ENCODE measurements at places on chromosomes 7 and 10.

- no peak for DNase-seq
Observed at GRCh38 chr7:156222151-156222550, 409.9 kb upstream of the SHH start.

DNA sequence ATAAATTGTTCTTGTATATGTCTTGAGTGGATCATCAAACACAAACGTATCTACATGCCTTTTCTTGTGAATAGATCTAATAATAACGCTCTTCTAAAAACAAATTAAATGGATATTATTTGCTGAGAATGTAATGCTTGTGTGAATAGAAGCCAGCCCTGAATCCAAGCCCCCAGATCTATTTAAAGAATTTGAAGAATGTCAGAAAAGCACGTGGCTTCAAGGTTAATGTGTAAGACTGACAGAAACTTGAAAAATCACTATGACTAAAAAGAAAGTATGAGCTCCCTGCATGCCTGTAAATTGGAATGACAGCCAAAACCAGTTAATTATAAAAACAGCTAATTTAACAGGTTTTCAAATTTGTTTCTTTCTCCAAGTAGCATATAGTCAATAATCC is 43.2 kb upstream of the ATRNL1 start:
- no peak for DNase-seq

DNA sequence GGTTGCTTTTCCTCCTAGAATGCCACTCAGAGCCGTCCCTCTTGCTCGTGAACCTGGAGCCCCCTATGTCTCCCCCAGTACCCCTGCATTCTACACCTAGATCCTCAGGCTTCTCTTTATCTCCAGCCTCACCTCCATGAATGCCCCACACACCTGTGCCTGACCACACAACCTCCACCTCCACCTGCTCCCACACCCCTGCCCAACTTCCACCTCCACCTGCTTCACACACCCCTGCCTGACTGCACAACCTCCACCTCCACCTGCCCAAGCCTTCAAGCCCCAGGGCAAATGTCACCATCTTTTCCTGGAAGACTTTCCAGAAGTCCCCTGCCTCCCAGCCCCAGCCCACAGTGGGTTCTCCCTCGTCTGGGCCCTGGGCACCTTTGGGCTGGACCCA is 6.9 kb upstream of the LFNG start:
- DNase-seq = no peak

DNA sequence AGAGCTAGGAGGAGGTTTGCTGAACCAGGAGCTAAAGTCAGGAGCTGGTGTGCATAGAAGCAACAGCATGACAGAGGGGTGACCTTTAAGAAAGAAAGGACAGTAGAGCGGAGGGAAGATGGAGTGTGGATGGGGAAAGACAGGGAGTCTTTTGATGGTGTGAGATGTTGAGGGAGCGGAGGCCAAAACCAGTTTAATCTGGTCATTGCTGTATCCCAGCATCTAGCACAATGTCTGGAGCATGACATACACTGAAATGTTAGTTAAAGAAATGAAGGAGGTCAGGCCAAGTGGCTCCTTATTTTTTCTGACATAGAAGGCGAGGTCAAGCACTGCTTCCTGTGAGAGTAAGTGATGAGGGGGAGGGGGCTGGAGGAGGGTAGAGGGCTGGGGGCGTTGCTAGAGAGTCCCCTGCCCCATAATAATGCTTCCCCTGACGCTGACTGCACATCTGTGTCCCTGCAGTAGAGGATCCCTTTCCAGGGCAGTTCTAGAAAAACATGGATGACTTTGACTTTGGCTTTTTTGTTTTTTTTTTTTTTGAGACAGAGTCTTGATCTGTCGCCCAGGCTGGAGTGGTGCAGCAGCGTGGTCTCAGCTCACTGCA is 70.2 kb downstream of the ZNF467 start:
- no peak for DNase-seq

DNA sequence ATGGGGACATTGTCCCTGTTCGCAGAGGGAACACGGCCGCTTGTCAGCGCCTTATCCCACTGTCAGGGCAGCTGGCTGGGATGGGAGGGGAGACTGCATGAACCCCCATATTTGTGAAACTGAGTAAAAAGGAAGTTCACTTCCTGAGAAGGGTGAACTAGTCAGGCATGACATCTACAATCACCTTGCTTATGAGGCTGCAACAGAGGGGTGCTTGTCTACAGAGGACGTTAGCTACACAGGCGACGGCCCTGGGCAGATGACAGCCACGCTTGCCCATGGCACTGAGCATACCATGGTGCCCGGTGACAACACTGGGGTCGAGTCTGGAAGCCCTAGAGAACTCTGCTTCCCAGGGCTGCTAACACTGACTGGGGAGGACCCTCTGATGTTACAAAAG is 46.0 kb upstream of the KDM7A start:
- DNase-seq = no peak

- DNase-seq = no peak
Observed at GRCh38 chr10:27600930-27601329, 96.8 kb downstream of the RAB18 start.
